ENCODE measurements at places on chromosomes 2 and 18.

DNA sequence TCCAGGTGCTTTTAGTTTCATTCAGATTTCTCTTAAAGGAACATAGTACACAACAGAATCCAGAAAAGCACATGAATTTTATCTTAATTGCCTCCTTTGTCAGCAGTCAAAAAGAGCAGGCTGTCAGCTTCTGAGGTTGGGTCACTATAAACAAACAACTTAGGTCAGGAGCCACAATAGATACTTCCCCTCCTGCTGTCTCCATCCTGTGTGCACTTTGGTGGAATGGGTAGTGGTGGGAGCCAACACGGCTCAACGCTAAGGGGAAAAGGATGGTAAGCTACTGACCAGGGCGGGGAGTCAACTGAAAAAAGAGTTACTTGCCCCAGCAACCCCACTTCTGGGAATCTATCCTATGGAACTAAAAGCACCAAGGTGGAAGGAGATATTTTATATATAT, 121.9 kb downstream of the PAX3 start:
- DNase-seq = no peak

- no peak for DNase-seq
These were observed 71.3 kb downstream of the UGGT1 start for GRCh38 chr2:128162266-128162665.

DNA sequence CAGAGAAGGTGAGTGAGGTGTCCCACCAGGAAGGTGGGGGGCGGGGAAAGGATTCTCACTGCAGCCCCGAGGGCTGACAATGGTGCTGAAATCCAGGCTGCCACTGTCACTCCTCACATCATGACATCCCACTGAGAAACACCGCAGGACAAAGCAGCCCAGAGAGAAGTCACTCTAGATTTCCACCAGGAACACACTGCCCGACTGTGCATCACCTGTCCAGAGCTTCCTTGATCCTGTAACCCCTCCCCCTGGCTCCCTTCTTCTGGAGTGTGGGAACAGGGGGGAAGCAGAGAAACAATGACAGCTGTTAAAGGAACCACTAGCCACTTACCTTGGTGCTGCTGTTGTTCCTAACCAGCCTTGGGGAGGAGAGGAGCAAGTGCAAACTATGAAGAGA, 69.9 kb downstream of the MRO start:
- DNase-seq = no peak

GRCh38 chr18:26614374-26614773, 66.0 kb upstream of the KCTD1 start:
- no peak for DNase-seq

DNA sequence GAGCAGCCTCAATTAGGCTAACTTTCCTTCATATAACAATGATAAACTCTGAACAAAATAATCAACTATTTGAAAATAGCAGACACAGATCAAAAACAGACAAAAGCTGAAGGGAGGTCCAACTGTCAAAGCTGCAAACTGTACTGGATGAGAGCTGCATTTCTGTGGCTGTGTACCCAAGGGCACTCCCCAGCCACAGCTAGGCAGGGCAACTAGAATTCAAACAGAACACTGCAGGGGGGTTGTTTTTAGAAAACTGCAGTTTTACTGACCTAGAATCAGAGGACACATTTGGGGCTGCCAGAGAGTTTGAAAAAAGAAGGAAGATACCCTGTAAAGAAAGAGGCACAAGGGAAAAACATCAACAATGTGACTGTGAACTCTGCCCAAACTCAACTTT, 56.8 kb downstream of the SMAD2 start:
- no peak for DNase-seq

DNA sequence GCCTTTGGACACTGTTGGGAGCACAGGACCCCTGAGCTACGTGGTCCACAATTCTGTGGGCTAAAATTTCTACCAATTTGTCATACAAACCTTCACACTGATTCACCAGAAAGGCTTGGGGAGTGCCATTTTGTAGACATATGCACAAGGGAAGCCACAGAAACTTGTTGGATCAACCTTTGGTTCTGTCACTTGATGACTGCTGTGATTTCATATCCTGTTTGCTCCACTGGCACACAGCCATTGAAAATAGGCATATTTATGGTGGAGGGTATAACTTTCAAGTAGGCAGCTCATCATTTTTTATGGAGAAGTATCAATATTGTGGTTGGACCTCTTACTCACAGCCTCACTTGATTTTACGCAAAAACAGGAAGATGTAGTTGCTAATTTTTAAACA, 10.5 kb downstream of the NAPG start:
- no peak for DNase-seq

DNA sequence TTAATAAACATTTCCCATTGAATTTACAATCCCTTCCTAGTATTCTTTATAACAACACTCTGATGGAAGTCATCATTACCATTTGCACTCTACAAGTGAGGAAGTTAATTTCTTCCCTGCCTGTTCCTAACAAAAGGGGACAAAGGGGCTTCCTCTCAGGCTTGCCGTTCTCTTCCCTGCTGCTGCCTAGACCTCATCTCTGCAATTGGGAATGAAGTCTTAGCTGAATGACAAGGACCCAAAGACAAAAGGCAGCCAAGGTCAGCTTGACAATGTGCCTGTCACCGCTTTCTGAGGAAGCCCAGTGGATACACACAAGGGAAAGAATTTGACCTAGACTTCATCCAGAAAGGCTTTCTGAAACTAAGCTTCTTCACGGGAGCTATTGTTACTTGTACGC, 416.4 kb downstream of the CMPK2 start:
- no peak for DNase-seq

DNA sequence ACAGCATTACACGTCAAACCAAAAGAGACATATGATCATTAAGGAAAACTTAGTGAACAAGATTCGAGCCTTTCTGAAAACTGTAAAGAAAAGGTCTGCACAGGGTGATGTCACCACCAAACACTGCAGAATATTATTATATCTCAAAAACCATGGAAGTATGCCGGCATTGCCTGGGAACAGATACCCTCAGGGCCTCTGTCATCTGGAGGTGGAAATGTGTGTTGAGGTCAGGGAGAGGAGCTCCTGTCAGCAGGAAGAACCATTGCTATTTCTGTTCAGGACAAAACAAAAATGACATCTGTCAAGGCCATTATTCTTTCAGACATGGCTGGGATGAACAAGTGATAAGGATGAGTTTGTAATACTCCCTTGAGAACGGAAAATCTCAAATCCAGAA, 365.9 kb upstream of the TRIB2 start:
- no peak for DNase-seq

DNA sequence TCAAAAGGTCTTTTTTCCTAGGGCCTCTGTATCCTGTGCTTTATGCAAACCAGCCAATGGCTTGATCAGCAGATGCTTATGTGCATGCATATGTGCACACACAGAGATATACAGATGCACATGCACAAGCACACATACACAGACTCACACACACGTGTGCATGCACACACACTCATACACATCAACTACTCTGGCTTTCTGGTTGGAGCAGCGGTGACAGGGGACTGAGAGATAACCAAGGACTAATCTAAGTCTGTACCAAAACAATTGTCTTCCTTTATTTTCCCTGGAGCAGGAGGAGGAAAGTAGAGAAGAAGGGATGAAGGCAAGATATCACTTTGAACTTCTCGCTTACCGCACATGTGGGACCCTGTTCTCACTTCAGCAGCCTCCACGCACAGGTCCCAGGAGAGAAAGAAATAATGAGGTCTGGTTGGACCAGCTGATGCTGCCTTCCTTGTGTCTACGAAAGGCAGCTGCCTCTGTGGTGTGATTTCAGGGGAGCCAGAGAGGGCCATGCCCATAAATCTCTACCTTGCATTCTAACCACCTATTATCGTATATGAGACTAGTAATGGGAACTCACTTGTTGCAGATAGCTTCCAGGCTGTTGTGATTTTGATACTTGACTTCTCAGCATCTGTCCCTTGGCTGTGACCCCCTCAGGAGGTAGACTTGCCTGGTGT, 338.0 kb downstream of the EN1 start:
- no peak for DNase-seq

DNA sequence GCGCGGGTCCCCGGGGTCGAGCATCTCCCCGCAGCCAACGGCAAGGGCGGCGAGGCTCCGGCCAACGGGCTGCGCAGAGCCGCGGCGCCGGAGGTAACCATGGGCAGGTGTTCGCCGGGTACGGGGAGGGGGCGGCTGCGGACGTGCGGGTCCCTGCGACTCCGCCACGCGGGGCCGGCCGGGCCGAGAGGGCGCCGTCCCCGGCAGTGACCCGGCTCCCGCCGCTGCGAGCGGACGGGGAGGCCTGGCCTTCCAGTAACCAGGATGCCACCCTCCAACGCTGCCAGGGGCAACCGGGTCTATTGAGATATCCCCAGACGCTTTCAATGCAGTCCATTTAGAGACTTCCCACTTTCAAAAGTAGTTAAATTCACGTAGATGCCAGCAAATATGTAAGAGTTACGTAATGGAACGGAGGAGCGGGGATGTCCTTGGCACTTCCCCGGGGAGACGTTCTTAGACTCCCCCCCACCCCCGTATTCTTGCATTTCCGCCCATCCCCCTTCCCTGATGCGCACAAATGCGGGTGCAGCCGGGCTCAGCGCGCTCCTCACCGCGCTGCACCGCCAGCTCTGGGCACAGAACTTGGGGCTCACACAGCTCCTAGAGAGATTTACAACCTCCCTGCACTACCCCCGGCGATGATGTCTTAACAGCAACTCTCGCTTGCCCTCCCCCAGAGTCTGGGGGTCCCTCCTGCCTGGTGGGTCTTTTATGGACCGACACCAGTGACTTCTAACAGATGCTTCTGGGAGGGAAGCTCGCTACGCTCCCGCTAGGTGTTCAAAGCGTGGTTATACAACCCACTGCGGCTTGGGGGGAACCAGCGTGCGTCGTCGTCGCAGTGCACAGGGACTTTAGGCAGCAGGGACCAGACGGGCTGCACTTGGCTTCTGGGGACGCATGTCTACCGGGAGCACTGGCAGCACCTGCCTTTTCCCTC, 657 bp downstream of the SGPP2 start:
- no peak for DNase-seq

GRCh38 chr2:233831011-233831721, 23.2 kb downstream of the HJURP start:
- no peak for DNase-seq

GRCh38 chr2:39550701-39551285, 113.7 kb upstream of the MAP4K3 start:
- no peak for DNase-seq

DNA sequence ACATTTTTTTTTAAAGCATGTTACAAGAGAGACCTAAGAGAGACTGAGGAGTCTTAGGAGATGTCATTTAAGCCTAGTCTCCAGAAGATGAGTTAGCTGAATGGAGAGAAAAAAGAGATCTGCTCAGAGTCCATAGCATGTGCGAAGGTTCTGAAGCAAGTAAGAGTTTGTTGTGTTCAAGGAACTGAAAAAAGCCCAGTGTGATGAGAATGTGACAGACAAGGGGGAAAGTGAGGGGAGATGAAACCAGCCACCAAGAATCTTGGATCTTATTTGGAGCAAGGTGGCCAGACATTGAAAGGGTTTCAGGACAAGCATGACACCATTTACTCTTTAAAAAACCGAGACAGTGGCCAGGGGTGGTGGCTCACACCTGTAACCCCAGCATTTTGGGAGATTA, 5.2 kb upstream of the MOB1A start:
- DNase-seq = no peak

GRCh38 chr2:84880645-84881521, at the start of gene TRABD2A:
Gene TRABD2A, minus strand, starts transcription at chr2:84881084. Its CDS starts 45 bp downstream, at chr2:84881039.
- no peak for DNase-seq

- DNase-seq = no peak
These were observed 15.0 kb upstream of the SERPINB3 start for GRCh38 chr18:63676526-63677323.

- DNase-seq = no peak
These were observed 46.3 kb downstream of the PSD4 start for GRCh38 chr2:113219889-113220641.

- no peak for DNase-seq
These were observed 83.4 kb downstream of the EHD3 start for GRCh38 chr2:31317396-31317795.

GRCh38 chr18:50594942-50595341, 35.1 kb downstream of the MAPK4 start:
- no peak for DNase-seq

DNA sequence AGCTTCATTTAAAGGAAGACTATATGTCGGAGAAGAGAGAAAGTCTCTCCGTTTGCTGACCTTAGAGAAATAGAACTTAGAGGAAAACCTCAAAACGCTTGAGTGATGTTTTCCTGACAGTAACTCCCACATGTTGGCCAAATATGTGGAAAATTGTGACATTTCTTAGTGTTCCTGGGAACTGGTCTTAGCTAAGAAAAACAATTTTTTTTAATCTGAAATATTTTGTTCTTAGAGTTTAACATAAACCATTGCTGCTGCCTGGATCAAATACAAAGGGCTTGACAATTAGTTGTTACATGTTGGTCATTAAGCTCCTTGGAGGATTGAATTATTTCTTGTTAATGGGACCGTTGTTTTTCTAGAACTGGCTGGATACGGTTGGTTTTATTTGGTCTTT, 16.3 kb downstream of the DYNC2LI1 start:
- no peak for DNase-seq

DNA sequence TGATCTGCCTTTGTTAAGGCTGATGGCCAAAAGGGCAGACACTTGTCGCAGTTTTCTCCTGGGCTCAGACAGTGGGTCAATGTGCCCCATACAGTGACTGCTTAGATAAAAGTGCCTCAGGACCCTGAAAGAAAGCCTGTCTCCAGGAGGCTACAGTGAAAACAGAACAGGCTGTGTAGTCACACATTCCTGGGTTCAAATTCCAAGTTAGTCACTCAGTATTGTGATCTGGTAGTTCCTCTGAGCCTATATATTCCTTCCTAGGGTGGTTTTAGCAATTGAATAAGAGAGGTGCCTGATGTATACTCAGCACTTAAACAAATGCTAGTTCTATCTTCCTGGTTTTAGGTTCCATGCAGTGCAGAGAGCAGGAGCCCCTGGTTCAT, 54.4 kb downstream of the RPL37A start:
- peak; percentile 57 for DNase-seq

- no peak for DNase-seq
These were observed 6.6 kb upstream of the TUBB6 start for GRCh38 chr18:12301263-12302005.

- DNase-seq = no peak
These were observed 517.2 kb downstream of the PLCL1 start for GRCh38 chr2:198321522-198322088.

- DNase-seq = no peak
These were observed 10.0 kb downstream of the PRELID3A start for GRCh38 chr18:12417687-12418086.

- DNase-seq = no peak
These were observed 759.4 kb downstream of the CBLN2 start for GRCh38 chr18:71784777-71785176.

- DNase-seq = no peak
These were observed 41.6 kb upstream of the RMDN2 start for GRCh38 chr2:37883518-37883917.

DNA sequence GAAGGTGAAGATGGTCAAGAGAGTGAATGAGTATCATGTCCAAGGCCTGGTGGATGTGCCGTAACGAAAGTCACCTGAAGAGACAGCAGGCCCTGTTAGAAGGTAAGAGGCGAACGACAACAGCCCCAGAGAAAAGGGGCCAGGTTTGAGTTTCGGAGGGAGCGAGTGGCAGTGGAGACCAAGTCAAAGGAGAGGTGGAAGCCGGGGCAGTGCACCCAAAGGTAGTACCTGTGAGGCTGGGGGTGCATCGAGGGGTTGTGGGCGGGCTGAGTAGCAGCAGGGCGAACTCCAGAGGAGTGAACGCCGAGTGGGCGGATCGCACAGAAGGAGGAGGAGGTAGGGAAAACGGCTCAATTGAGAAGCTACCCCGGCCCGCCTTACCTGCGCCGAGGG, 358 bp downstream of the USP37 start:
- DNase-seq = peak; percentile 3

GRCh38 chr2:227855440-227855839, 16.0 kb upstream of the DAW1 start:
- no peak for DNase-seq

- no peak for DNase-seq
These were observed 282.1 kb downstream of the ZNF516 start for GRCh38 chr18:76212960-76213359.

Measured in HFFc6 (cell line).